Mucosa of gallbladder (tissue), 1 donor: ENCODE measurements at places on chromosomes 5 and 9. TPM values are rescaled to one million over a fixed set of nuclear protein-coding genes. Genes with fewer than 3 reads are reported as not detected.

The RPP25L gene
- total RNA-seq, result 28.7 TPM

The UBAP1 gene
- 45.2 TPM for total RNA-seq

The SCGB3A2 gene
- total RNA-seq, result not detected

The NMUR2 gene
- total RNA-seq, result 0.09 TPM

The C5orf52 gene
- not detected for total RNA-seq
